ENCODE measurements at places on chromosomes 7 and 10.

DNA sequence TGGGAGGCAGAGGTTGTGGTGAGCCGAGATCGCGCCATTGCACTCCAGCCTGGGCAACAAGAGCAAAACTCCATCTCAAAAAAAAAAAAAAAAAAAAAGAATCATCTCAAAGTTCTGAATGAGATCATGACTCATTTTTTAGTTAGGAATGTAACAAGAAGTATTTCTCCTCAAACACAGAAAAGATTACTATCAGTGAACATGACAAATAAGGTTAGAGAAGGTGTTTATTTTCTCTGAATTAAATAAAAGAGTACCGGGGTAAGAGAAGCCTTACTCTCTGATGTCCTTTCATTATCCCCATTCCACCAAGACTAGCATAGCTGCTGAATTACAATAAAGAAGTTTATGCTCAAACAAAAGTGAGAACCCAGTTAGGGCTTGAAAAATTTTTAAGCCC, 50.1 kb downstream of the IPMK start:
- no peak for DNase-seq

DNA sequence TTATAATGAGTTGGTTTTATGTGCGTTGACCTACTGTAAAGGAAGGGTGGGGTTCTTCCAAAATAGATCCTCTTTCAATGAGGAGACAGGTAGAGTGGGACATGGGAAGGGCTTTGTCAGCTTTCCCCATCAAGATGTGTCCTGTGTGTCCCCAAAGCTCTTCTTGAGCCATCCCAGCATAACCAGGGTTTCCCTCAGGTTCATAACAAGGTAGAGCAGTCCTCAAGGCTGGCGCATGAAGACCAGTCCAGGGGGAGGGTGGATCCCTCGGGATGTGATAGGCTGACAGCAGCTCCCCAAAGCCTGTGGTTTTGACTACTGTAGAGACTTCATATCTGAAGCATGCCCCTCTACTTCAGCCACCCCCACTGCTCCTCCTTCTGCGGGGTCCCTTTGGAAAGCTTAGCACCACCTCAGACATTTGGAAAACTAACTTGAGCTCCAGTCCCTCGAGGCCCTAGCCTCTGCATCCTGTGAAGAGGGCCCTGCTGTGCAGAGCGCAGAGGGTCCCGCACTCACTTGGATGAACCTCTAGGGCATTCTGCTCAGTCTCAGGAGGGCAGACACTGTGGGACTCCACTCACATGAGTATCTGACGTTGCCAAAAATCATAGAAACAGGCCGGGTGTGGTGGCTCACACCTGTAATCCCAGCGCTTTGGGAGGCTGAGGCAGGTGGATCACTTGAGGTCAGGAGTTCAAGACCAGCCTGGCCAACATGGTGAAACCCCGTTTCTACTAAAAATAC, 1.1 kb upstream of the GIMAP8 start:
- DNase-seq = no peak

DNA sequence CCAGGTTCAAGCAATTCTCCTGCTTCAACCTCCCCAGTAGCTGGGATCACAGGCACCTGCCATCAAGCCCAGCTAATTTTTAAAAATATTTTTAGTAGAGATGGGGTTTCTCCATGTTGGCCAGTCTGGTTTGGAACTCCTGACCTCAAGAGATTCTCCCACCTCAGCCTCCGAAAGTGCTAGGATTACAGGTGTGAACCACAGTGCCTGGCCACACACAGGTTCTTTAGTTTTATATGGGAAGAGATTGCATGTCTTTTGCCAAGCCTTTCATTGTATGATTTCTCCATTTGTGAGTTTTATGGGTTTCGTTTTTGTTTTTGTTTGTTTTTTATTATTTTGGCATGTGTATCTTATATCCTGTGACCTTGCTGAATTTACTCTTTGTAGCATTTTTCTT, 40.9 kb downstream of the C1GALT1 start:
- no peak for DNase-seq

DNA sequence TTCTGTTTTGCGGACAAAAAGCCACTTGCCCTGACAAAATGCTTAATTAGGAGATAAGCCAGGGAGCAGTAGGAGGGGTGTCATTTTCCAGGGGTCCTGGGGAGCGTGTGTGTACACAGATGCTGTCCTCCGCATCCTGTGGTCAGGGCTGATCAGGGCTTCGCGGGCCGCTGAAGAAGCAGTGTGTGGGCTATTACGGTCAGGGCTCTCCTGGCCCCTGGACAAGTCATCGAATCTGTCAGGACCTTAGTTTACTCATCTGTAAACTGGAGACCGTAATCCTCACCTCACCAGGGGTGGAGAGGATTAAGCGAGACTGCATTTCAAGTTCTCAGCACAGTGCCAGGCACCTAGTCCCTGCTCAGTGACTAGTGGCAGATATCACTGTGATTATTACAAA, 26.0 kb upstream of the MXI1 start:
- DNase-seq = no peak

GRCh38 chr10:118551535-118552100, 43.8 kb downstream of the PRLHR start:
- no peak for DNase-seq

DNA sequence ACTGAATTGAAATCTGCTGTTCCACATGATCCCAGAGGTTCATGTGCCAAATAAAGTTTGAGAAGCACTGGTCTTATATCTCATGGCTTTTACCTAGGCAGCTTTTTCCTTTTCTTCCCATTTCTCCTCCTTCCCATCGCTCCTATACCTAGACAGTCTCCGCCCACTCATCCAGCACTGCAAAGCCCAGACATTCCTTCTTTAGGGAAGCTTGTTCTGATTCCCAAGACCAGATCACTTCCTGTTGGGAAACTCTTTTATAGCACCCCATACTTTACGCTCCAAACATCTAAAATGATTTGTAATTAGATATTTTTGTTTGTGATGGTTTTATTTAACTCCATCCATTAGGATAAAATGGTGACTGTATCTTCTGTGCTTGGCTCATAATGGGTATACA, 75.9 kb downstream of the BMPER start:
- no peak for DNase-seq

DNA sequence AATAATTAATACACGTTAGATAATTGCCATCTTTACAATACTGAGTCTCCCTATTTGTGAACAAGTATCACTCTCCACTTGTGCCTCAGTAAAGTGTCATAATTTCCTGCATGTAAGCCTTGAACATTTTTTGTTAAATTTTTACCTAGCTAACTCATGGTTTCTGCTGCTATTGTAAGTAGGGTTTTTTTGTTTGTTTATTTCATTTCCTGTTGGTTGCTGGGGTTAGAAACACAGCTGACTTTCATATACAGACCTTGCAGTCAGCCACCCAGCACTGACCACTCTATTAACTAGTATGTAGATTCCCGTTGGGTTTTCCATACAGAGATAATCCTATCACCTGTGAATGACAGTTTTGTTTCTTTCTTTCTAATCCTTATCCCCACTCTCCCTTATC, 133.3 kb downstream of the MPP7 start:
- DNase-seq = no peak

Measured in stimulated activated CD4-positive, alpha-beta T cell treated with anti-CD3 and anti-CD28 coated beads, Interleukin-1b, Interleukin-23, amount 100 ng/mL, for 1 hour (primary cell).